ENCODE measurements at places on chromosomes 7 and 10.

- DNase-seq = no peak
Measured at GRCh38 chr10:15545884-15546283, 173.8 kb downstream of the ITGA8 start.

DNA sequence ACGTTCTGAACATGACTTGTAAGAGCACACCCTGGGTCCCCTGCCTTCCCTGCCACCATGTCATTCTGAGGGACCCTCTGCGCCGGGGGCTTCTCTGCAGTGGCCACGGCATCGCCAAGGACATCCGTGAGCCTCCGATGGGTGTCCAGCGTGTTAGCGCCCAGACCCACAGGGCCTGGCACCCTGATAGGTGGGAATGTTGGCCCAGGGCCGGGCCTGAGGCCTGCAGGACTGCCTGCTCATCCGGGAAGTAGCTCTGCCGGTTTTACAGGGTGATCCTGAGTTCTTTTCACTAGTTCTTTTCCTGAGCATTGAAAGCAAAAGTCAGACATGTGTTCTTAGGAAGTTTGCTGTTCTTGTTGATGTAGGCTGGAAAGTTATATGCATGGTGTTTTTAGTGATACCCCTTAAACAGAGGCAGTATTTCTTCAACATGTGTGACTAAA lies 54.5 kb downstream of the WDR37 start:
- DNase-seq = no peak

DNA sequence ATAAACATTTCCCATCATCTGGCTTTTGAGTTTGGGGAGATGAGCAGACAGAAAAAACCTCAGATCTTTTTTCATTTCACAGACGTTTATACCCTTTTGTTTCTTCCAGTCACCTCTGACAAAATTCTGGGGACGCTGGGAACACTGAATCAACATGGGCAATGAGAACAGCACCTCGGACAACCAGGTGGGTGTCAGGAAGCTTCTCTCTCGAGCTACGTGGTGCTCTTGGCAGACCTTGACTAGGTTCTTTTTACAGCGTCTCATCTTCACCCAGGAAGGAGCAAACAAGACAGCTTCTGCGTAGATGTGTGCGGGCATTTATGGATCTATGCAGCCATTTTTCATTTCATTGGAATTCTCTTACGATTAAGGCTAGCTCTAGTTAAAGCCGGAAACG lies 32.9 kb downstream of the TACC2 start:
- no peak for DNase-seq

DNA sequence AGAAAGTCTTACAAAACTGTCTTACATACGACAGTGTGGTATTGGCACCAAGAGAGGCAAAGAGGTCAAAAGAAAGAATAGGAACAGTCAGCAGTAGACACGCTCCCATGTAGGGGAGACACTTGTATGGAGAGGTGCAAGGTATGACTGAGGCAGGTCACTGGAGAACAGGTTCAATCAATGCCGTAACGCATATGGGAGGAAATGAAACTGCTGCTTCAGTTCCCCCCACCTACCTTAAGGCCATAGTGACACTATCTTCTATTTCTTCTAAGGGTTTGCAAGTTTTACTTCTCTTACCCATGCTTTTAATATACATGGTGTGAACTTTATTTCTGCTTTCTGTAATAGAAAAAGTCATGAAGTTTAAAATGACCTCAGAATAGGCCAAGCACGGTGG lies 5.5 kb upstream of the PITRM1 start:
- DNase-seq = no peak

DNA sequence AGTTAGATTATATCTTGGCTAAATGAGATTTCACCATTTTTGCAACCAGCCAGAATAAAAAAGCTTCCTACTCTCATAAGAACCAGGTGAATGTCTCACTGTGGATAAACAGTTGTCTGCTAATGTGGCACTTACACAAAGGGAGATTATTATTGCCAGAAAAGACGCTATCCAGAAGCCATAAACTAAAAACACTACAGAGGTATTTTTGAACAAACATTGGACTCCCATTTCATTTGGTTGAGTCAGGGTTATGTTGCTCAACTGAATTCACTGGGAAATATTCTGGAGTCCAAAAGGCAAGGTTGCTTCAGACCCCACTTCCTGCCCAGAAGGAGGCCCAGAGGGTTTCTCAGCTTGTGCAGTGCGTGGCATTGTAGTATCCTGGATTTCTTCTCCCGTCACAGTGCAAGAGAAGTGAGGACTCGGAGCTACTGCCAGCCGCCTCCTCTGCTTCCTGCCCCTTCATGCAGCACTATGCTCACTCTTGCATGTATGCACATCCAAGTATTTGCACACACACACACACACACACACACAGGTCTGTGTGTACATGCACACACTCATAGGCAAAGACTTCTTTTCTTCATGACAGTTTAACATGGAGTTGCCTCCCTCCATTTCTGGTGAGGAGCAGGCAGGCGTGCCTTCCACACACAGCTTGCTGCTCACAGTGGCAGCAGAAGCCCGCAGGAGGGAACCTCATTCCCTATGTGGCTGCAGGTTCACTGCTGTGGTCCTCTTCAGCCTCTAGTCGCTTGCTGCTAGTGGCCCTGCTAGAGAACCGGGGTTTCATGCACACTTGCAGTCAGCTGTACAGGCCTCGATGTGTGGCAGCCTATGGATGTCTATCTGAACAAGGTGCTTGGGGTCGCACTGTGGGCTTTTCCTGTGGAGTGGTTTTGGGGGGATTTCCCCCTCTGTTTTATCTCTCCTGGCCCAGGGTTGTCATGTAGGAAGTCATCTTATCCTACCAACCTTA lies 10.1 kb downstream of the DENND10 start:
- DNase-seq = no peak

DNA sequence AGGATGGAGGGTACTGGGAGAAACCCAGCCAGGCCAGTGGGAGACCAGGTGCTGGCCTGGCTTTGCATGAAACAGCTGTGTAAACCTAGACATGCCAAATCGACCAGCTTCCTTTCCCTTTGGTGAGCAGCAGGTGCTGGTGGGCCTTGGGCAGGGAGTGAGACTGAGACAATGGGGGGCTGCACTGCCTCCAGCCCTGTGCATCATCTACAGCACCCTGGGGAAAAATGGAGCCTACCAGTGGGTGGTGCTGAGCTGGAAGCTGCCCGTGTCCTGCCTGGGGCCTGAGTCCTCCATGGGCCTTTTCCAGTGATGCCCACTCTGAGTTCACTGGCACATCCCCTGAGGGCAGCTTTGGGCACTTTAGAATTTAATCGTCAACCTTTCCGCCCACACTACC lies 19.2 kb upstream of the DDC start:
- DNase-seq = no peak

DNA sequence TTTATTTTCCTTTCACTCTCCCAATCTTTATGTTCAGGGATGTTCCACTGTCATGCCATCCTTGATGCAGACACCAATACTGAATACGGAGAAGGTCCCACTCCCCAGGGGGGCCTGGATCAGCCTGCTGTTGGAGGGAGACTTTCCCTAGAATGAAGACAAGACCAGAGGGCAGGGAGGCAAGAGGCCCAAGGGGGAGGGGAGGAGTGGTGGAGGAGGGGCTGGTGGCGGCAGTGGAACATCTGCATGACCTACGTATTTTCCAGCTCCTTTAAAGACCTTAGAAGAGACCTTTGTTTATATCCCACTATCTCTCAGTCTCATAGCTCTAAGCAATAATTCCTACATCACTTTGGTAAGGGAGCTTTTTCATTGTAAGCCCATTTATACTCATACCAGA lies 183.0 kb downstream of the HECW1 start:
- no peak for DNase-seq

DNA sequence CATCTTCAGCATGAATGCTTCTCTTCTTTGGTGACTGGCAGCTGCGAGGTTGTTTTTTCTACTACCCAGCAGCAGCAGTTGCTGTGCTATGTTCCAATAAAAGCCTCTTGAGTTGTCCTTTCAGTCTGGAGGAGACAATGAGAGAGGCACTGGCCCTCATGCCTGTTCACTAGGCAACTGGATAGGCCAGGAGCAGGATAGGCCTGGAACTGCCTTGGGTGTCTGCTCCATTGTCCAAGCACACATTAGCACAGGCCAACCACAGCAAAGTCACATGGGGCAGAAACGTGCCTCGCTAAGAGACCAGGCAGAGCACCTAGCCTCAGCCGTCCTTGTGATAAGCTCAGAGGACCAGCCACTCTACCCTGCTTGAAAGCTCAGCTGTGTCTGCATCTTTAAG lies 76.9 kb upstream of the PDCD4 start:
- no peak for DNase-seq

GRCh38 chr7:24834128-24834798 lies 77.0 kb upstream of the GSDME start:
- no peak for DNase-seq

DNA sequence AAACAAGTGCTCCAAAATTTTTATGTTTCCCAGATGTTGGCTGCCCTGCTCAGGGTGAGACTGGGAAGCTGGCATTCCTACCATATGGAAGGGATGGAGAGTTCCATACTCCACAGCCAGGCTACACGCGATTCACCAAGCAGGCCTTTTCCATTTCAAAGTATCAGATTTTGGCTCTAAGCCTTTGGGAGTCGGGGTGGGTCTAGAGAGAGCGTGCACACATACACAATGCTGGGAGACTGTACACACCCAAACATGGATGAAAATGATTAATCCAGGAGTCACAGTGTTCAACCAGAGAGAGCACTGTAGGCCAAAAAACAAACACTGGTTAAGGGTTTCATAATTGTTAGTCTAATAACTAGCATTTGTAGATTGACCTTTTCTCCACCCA lies 295.0 kb downstream of the BICC1 start:
- no peak for DNase-seq

GRCh38 chr7:14400271-14400670 lies 410.8 kb upstream of the ETV1 start:
- DNase-seq = no peak

GRCh38 chr10:85400981-85401695 lies 965.5 kb downstream of the GRID1 start:
- DNase-seq = no peak

DNA sequence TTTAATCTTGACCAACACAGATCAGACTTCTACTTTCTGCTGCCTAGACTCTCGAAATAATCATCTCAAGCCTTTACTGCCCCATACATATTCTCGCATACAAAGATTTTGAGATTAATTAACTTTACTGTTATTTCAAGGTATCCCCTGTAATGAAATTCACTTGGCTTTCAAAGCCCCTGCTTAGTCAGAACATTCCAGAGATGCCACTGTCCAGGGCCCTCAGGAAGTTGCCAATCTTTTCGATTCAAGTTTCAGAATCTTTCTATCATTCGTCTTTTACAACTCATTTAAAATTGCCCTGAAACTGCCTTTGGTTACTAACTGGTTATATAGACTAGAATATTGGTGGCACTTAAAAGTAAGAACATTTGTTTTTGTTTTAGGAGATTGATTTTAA lies 320.2 kb downstream of the CDK14 start:
- no peak for DNase-seq

DNA sequence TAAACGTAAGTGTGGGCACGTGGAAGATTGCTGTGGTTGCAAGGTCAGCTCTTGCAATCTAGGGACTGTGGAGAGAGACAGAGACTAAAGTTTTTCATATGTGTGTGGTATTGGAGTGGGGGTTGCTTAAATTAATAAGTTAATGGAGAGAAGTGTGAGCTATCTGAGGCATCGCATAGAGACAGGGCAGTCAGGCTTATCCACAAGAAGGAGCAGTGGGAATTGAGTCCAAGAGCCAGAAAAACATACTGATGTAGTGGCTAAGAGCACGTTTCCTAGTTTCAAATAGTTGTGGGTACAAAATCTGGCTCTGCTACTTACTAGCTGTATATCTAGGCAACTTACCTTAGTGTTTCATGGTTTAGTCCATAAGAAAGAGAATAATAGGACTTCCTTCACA lies 65.8 kb downstream of the SORCS3 start:
- DNase-seq = no peak

DNA sequence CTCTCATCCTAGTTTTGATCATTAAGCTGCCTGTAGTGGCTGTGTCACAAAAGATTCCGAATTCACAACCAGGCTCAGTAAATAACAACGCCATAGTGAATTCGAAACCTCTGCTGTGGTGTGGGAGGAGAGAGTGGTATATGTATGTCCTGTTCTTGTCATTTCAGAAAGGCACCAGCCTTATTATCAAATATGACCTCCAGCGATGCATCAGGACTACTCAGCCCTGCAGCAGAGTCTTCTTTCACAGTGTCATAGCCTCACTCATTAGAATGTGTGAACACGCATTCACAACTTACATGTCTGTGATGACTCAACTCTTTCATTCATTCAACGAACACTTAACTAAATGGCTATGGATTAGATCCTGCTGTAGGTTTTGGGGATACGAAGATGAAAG lies 15.3 kb downstream of the AOC1 start:
- DNase-seq = no peak

DNA sequence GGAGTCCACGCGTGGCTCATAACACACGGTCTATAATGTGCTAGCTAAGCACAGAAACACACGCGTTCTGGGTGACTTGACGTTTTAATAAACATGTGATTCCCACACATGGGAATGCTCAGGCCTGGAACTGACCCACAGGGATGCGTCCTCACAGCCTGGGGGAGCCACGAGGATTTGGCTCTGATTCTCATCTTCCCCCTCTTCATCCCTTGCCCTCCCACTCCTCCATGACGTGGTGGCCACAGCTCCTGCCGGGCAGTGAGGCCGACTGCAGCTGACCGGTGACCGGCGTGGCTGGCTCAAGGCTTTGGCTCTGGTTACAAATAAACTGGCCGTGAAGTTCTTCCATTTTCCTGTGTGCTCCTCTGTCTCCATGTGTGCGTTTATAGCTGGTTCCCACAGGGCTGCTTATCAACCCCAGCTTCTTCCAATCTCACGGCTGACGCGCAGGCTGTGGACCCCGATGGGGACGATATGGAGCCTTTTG lies 40.9 kb upstream of the KLF6 start:
- DNase-seq = no peak

- no peak for DNase-seq
Measured at GRCh38 chr10:112394475-112394875, 20.6 kb downstream of the ACSL5 start.

DNA sequence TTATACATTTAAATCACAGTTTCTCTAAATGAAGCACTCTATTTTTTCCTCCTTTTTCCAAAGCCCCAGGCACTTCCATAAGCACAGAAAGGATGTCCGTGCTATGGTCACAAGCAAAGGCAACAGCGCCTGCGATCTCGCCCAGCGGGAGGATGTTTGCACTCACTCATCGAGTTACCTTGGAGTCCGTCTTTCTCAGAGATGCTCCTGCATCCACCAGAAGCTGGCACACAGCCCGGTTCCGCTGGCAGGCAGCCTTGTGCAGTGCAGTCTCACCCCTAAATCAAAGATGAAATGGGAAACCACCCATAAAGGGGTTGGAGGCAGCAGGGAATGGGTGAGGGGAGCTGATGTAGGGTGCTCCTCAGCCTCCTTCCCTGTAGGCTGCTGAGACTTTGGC lies 51.9 kb upstream of the PTN start:
- DNase-seq = no peak

DNA sequence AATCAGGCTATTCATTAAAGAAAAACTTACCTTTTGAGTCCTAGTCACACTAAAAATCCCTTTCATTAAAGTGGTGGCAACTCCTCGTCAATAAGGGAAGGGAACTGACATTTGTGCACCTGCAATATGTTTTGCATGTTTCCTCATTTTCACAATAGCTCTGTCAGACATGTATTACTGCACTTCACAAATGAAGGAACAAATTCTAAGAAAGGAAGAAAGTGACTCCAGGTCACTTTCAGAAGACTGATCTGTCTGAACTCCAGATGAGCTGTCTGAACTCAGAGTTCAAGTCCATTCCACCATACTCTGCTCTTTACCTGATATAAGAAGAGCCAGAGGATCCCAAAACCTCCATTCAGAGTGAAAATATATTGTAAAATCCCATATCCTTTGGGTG lies 50.3 kb upstream of the GSAP start:
- no peak for DNase-seq

- DNase-seq = no peak
Measured at GRCh38 chr10:78853864-78854263, 214.9 kb upstream of the ZMIZ1 start.

- DNase-seq = no peak
Measured at GRCh38 chr10:114714281-114714741, 56.2 kb upstream of the ABLIM1 start.
